ENCODE measurements at places on chromosomes 5 and 9. TPM values are rescaled to one million over a fixed set of nuclear protein-coding genes. Genes with fewer than 3 reads are reported as not detected.

DNA sequence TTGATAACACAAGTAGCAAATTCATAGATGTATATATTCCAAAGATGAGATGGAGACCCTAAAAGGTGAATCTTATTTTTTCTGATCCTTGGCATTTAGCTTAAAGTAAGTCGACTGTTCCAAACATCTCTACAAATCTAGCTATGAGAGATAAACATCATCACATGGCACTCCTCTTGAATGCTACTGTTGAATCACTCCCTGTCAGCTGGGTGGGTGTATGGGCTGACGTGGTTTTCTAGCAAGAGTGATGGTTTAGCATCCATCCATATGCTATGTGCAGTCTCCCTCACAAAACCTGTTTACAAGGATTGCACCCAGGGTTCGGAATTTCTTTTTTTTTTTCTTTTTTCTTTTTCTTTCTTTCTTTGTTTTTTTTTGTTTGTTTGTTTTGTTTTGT, 13.8 kb downstream of the ACO1 start:
- H3K27ac ChIP-seq = no peak overlapping the region
- DNase-seq = no peak
- H3K36me3 ChIP-seq = no peaks in the 10 kb centered on the region
- peaks cover 10% of the 10 kb centered on the region for H3K4me1 ChIP-seq

SGCD gene
- total RNA-seq = not detected

DBH gene
- total RNA-seq = not detected

GGTA1 gene
- total RNA-seq = not detected

CERT1 gene
- 16.7 TPM for total RNA-seq
